Immature natural killer cell (primary cell): ENCODE measurements at places on chromosomes 5 and 9. TPM values are rescaled to one million over a fixed set of nuclear protein-coding genes. Genes with fewer than 3 reads are reported as not detected.
A peak's percentile ranks its signal among the peaks of the same experiment; 100 is the strongest.

DNA sequence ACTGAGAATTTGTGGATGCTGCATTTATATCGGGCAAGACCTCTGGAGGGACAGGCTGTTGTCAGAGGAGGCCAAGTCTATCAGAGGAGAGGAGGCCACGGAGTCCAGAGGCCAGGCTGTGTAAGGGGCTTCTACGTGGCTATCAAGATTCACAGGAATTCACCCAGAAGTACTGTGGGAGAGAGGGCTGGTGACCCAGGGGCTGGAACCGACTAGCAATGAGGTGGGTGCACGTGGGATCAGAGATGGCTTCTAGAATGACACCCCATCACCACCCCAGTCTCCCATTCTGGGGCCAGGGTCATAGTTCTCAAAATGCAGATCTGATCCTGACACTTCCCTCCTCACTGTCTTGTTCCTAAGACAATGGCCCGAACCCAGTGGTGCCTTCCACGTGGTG lies 61.2 kb upstream of the PHYKPL start:
- H3K27me3 ChIP-seq, result no peaks in the 10 kb centered on the region
- H3K27ac ChIP-seq, result no peak overlapping the region
- DNase-seq, result no peak
- H3K36me3 ChIP-seq, result no peaks in the 10 kb centered on the region
- no peak overlapping the region for H3K4me3 ChIP-seq
- no peaks in the 10 kb centered on the region for H3K4me1 ChIP-seq

- H3K4me1 ChIP-seq, result no peaks in the 10 kb centered on the region
- peaks cover 36% of the 10 kb centered on the region for H3K36me3 ChIP-seq
- no peak overlapping the region for H3K4me3 ChIP-seq
- H3K27ac ChIP-seq, result no peak overlapping the region
- H3K27me3 ChIP-seq, result peaks cover 2% of the 10 kb centered on the region
These were observed 27.6 kb downstream of the CEP72 start for GRCh38 chr5:639584-640213.

GRCh38 chr9:33146298-33146697 lies 20.8 kb downstream of the B4GALT1 start:
- peak overlapping the region; percentile 98 for H3K27ac ChIP-seq
- H3K4me3 ChIP-seq, result no peak overlapping the region
- peaks cover 90% of the 10 kb centered on the region for H3K4me1 ChIP-seq
- peaks cover 17% of the 10 kb centered on the region for H3K27me3 ChIP-seq
- no peak for DNase-seq

GRCh38 chr5:57495285-57496086 lies 12.9 kb upstream of the ACTBL2 start:
- peaks cover 2% of the 10 kb centered on the region for H3K27me3 ChIP-seq
- DNase-seq, result no peak
- H3K4me1 ChIP-seq, result no peaks in the 10 kb centered on the region
- no peak overlapping the region for H3K4me3 ChIP-seq

PCDHB14 gene
- polyA plus RNA-seq, result not detected

SLC6A3 gene
- not detected for polyA plus RNA-seq

PLAC8L1 gene
- not detected for polyA plus RNA-seq
